ENCODE measurements at places on chromosomes 11 and 22.

- DNase-seq, result peak; percentile 56
These were observed 39.4 kb downstream of the IRAG1 start for GRCh38 chr11:10653946-10654810.

DNA sequence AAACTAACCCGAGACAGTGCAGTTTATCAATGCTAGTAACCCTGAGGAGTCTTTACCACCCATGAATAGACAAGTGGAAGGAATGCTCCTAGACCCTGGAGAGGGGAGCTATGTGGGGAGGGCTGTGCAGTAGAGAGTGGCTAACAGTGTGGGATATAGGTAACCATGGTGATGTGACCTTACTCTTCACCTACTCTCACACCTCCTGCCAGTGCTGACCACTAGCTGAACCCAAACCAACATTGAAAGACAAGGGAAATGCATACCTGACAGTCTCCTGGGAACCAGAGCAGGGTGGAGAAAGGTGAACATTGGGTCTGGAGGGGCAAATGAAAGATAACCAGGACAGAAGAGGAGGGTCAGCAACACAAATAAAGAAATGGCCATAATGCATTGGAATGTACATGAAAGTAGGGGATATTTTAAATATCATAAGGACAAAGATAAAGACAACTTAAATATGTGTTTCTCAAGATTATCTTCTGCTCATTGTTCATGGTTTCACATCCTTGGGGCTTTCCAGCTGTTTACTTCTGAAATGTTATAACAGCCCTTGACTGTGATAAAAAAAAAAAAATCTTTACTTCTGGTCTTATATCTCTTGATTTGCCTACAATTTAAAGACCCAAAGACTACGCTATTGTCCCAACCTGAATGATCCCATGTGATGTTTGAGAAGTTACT is 983.3 kb upstream of the TENM4 start:
- no peak for DNase-seq

GRCh38 chr11:44217432-44217831 is 92.5 kb downstream of the ALX4 start:
- DNase-seq, result no peak

DNA sequence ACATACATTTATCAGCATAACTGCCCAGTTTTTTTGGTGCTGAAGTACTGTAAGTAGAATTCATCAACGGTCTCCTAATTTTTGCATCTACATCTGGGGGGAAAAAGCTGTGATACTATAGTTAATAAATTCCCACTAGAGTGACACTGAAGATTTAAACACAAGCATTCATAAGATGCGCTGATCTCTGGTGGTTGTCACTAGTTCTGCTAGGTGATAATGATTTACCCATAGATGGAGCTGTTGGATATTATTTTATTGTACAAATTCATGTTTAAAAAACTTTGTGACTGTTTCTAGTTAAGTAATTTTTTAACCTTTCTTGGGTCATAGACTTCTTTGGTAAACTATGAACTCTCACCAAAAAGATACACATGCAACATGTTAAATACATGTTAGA is 106.6 kb downstream of the EMSY start:
- DNase-seq, result no peak

DNA sequence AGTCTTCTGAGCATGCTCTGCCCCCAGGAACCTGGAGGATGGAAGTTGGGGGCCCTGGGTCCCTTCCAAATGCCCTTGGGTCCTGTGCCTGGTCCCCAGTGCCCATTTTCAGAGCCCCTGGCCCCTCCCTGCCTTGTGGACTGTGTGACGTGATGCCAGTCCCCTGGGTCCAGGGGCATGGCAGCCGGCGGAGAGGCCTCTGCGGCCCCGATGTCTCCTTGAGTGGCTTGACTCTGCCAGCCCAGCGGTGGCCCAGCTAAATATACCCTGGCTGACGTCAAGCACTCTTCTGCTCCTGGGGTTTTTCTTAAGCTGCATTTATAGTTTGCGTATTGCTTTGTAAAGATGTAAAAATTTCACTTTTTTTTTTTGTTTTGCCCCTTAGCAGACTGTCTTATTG is 35.2 kb upstream of the PARVG start:
- DNase-seq, result no peak

- no peak for DNase-seq
These were observed 12.5 kb upstream of the POU2AF1 start for GRCh38 chr11:111391328-111392124.

DNA sequence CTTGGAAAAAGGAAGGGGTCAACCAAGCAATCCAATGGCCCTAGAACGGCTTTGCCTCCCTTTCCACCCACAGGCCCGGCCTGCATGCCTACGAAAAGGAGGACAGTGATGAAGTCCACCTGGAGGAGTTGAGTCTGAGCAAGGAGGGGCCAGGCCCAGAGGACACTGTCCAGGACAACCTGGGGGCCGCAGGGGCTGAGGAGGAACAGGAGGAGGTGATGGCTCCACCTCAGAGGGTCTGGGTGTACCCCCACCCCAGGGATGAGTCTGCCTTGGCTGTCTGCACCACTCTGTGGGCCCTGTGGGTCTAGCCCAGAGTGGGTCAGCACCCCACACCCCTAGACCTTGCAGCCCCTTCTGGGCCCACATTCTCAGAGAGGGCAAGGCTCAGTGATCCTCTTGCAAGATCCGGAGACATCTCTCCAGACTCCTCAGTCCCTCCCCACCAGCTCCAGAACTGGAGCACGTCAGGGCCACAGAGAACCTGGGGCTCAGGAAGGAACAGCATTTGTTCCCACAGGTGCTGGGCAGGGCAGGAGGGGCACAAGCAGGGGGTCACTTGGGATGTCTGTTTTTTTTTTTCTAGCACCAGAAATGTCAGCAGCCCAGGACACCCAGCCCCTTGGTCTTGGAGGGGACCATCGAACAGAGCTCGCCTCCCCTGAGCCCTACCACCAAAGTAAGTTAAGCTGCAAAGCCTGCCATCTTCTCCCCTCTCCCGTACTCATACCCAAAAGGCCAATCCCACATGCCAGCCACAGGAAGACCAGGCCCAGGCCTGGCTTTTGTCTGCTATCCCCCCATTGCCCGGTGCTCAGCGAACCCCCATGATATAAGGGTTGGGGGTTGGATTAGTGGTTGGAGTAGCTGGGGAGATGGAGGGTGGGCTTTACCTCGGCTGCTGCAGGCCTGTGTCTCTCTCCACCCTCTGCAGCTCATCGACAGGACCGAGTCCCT is 8.1 kb downstream of the PRR33 start:
- no peak for DNase-seq

- DNase-seq, result no peak
These were observed 84.7 kb downstream of the ABTB2 start for GRCh38 chr11:34273099-34273498.

DNA sequence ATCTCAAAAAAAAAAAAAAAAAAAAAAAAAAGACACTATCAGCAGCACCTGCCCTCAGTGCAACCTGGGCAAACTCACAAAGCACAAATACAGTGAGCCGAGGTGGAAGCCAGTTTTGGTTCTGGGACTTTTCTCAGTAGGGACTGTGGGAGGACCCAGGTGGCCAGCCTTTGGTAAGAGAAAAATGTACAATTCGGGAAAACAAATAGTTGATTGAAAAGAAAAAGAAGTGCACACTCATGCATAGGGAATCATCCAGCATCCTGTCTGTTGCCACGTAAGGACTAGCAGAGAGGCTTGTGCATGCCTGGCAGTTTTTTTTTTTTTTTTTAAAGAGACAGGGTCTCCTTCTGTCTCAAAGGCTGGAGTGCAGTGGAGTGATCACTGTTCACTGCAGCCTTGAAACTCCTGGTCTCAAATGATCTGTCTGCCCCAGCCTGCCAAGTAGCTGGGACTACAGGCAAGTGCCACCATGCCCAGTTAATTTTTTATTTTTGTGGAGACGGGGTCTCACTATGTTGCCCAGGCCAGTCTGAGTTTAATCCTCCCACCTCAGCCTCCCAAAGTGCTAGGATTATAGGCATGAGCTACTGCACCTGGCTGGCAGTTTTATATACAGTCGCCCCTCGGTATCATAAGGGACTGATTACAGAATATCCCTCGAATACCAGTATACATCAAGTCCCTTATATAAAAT is 36.7 kb downstream of the TPST2 start:
- DNase-seq, result no peak

- DNase-seq, result no peak
These were observed 397.8 kb downstream of the OPCML start for GRCh38 chr11:133134314-133135173.

DNA sequence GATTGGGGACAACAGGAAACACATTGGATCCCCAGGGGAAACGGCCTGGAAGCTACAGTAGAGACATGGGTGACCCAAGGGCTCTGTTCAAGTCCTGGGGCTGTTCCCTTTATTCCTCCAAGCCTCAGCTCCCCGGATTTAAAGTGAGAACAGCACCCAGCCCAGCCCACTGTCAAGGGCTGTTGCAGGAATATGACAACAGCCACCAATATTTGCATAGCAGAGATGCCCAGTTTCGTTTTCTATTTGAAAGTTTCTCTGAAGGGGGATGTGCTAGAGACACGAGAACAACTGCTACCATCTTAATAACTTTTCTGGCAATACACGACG is 81.1 kb upstream of the WNT7B start:
- peak; percentile 44 for DNase-seq

DNA sequence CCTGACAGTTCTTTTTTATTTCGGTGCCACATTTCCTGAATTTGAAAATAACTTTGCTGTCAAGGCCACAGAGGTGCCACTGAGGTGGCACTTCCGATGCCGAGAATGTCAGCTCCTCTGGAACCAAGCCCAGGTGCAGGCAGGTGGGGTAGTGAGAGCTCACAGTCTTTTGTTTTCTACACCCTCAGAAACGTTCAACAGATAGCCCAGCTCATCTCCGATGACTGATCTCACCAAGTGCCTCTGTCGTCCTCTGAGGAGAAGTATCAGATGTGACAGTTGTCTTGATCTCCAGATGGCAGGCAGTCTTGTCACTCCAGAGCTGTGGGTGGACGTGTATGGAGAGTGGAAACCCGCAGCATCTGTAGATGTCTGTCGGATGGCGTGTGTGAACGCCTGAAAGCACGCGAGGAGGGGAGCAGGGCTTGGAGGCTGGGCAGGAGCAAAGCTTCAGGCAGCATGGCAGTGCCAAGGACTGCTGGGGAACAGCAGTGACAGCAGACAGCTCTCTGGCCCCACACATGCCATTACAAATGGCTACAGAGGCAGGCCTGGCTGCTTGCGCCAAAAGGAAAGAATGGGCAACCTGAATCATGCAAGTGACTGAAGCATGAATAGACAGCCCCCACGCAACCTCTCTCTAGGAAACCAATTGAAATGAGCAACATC is 877.0 kb downstream of the OPCML start:
- DNase-seq, result no peak

DNA sequence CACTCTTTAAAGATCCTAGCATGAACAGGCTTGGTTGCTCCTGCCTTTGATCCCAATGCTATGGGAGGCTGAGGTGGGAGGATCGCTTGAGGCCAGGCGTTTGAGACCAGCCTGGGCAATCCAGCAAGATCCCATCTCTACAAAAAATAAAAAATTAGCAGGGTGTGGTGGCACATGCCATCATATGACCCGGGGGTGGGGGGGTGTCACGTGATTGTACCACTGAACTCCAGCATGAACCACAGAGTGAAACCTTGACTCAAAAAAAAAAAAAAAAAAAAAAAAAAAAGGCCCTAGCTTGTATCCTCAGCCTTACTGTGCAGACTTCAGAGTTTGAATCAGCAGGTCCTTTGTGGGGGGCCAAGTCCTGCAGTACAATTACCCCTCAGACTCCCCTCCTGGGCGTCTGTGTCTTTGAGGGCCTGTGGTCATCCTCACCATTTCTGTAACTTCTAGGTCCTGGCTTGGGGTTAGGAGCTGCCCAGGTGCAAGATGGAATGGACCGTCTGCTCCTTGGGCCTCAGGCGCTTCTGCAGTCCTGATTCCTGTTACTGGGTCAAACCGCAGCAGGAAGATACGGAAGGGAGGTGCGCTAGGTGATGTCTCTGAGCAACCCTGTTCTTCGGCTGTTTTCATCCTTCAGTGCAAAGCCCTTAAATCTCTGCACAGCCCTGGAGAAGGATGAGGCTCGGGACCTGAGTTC is 208.1 kb downstream of the CTTN start:
- no peak for DNase-seq

DNA sequence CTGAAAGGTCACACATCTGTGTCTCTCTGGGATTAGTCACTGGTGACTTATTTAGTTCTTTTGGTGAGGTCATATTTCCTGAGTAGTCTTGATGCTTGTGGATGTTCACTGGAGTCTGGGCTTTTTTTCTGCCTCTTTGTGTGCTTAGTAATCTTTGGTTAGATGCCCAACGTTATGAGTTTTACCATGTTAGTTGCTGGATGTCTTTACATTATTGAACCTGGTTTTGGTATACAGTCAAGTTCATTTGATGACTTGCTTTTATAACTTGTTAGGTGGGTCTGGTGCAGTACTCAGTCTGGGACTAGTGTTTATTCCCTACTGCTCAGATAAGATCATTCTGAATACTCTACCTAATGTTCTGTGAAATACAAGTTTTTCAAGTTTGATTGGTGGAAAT is 26.2 kb upstream of the SLC37A2 start:
- no peak for DNase-seq

DNA sequence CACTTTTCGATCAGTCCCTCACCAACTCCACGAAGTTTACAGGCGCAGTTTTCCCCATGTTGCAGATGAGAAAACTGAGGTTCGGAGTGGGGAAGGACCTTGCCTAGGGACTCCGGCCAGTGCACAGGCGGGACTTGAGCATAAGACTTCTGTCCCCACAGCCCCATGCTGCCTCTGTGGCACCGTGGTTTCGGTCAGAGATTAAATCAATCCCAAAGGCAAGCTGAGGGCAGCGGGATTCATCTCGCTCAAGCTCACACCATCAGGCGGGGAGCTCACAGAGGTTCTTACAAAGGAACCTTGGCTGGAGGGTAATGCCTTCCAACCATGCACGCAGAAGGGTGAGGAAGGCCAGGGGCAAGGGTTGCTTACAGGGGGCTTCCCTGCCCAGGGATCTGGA is 115.5 kb downstream of the PHF21B start:
- DNase-seq, result no peak

DNA sequence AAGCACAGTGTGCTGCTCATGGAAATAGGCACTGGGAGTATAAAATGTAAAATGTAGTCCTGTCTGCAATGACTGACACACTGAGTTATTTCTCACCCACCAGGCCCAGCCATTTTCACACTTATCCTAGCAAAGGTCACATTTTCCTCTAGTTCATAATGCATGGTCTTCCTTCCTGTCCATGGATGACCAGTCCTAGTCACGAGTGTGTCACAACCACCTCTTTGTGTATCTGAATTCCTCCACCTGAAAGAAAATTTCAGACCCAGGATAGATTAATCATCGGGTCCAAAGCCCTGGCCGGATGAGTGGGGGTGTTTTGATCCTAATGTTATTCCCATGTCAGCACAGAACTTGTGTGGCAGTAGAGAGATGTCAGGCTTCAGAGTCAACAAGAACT is at the start of gene MRGPRX4:
Gene MRGPRX4 (plus strand): TSS at position 172 of the 400 bp plus-strand sequence. CDS start 420 bp downstream, outside the sequence.
- no peak for DNase-seq

Data from CD4-positive, alpha-beta T cell treated with Interleukin-6 at 100 ng/mL for 8 hours (primary cell).